ENCODE measurements at places on chromosomes 5 and 9.

DNA sequence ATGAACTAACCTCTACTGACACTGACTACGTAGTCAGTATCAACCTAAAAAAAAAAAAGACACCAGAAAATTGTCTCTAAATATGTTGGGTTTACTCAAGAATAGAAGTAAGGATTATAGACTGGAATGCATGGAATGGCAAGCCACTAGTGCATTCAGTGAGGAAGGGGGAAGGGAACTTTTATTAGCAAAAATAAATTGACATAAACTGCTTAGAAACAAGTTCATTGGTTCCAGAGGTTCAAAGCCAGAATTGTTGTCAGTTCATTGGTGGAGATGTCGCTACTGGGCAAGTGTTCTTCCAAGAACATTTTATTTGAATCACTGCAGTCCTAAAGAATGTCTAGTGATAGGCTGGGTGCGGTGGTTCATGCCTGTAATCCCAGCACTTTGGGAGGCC is 26.1 kb upstream of the AOPEP start:
- no peak for DNase-seq

- no peak for DNase-seq
These were observed 143.8 kb upstream of the FGF10 start for GRCh38 chr5:44532981-44533380.

DNA sequence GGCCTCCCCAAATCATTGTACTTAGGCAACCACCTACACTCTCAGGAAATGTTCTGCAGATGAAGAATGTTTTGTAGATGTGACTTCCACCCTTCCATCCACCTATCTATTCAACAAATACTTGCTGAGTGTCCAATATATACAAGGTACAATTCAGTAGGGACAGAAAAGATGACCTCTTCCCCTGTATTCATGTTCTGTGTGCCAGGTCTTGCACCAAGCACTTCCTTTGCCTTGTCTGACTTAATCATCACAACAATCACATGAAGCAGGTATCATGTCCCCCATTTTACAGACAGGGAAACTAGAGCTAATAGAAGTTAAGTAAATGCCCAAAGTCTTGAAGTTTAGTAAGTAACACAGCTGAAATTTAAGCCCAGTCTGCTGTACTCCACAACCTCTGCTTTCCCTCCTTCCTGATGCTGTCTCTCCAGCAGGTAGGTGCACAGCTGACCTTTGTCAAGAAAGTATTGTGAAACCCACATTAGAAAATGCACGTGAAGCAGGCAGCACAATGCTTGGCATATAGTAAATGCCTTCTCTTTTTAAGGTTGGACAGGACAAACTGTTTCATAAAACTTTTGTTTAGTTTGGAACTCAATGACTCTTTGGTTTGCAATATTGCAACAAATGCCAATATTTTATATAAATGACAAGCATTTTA is 296.5 kb downstream of the DEPDC1B start:
- DNase-seq: no peak

DNA sequence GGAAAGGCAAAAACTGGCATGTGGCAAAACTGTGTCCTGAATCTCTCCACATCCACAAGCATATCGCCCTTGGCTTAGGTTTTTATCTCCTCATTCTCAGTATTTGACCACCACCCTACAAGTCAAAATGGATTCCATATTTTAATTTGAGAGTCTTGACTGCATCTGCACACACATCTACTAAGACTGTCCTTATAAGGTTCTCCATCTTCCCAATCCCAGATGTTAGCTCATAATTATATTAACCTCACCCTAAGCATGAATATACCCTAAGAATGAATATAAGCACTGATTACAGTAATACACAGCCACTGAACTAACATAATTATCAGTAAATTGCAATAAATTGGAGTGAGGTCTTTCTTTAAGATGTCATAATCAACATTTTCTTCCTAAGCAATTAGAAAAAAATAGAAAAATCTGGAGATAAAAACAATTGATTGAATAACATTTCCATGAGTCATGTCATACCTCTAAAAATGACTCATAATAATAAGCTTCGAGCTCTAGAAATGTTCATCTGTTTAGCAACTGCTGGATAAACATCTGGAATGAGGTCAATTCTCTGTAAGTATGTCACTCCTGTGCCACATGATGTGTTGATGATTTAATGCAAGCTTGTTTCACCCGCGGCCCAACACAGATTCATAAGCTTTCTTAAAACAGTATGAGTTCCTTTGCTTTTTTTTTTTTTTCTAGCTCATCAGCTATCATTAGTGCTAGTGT is 39.9 kb upstream of the PAM start:
- DNase-seq: no peak

- DNase-seq: peak; percentile 31
These were observed 3.1 kb downstream of the EGR1 start for GRCh38 chr5:138468133-138468965.

- no peak for DNase-seq
These were observed 82.0 kb upstream of the TTC23L start for GRCh38 chr5:34756781-34757624.

DNA sequence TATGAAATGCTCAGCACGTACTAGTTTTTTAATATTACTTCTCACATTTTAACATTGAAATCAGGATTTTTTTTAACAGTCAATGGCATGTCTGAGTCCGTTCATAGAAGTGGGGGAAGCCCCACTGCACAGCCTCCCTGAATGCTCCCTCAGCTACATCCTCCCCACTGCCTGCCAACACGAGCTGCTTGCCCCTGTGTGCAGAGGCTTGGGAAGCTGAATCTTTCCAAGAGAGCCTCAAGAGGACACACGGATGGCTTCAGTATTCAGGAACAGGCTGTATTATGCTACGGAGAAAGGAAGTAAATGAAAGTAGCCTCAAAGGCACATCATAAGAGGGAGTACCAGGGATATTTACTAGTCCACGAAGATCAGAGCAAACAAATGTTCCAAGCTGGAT is 248.7 kb downstream of the SPOCK1 start:
- DNase-seq: no peak

- no peak for DNase-seq
These were observed 30.3 kb downstream of the CAST start for GRCh38 chr5:96692441-96692840.

GRCh38 chr9:74630228-74630627 is 133.1 kb downstream of the RORB start:
- no peak for DNase-seq

- DNase-seq: no peak
These were observed 1118.6 kb upstream of the DMAC1 start for GRCh38 chr9:8917956-8918739.

GRCh38 chr9:128116104-128117083 is 11.1 kb downstream of the PTGES2 start:
- no peak for DNase-seq

Measured in stimulated activated CD4-positive, alpha-beta T cell treated with anti-CD3 and anti-CD28 coated beads, Interleukin-15, amount 100 ng/mL, for 1 hour (primary cell).